ENCODE measurements at places on chromosomes 4 and X.

DNA sequence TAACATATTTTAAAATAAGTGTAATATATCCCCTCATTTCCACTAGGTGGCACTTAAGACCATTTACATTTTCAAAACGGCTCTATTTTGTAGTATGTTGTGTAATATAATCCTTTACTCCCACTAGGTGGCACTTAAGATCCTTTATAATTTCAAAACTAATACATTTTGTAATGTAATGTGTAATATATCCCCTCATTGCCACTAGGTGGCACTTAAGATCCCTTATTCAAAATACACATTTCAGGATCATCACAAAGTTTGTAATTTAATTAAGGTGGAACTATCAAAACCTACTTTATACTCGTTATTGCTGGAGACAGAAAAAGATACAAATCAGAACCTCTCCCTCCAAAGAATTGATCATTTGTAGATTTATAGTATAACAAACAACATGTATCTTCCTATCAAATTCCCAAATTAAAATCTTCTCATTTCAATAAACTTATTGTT is 132.5 kb downstream of the ARHGAP6 start:
- DNase-seq = no peak

DNA sequence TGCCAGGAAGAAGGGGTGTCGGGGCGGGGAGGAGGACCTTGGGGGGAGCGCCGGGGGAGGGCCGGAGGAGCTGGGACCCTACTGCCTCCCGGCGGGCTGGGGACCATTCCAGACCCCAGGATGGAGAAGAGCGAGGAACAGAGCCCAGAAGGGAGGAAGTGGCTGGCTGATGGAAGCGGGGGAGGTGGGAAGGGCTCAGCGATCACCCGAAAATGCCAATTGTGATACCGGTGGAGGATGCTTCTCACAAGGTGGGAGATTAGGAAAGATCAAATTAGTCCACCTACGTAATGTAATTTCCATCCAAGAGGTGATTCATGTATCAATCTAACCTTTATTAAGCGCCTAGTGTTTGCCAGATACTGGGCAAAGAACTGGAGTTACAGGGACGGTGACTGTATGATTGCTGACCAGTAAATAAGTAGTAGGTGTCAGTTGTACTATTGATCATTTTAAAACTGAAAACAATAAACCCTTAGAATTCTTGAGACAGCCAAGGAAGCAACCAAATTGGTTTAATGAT is 452 bp upstream of the RAI2 start:
- DNase-seq = no peak

DNA sequence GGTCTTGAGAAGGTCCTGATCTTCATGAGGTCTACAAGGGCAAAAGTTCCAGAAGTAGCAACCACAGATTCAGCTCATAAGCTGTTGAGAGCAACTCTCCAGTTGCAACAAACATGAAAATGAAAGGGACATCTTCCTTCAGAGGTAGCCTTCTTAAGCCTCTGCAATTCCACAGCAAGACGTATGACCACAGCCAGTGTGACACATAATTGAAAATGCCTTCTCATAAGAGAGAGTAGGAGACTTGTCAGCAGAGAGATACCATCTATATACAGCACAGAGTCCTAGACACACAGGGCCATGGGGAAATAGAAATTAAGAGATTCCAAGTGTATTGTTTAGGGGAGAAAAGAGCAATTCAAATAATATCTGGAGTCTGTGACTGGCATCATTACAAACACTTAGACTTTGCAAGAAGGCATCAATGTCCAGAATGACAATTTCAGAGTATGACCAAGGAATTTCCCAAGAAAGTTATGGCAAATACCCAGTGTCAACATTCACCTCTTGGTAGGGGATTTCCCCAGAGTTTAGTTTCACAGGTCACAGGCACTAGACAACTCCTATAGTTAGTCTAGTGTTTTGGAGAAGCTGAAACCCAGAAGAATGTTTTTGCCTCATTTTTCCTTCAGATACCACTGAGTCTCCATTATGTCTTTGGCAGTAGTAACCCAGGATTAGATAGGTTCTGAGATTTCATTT is 340.3 kb downstream of the ZNF674 start:
- DNase-seq = no peak

DNA sequence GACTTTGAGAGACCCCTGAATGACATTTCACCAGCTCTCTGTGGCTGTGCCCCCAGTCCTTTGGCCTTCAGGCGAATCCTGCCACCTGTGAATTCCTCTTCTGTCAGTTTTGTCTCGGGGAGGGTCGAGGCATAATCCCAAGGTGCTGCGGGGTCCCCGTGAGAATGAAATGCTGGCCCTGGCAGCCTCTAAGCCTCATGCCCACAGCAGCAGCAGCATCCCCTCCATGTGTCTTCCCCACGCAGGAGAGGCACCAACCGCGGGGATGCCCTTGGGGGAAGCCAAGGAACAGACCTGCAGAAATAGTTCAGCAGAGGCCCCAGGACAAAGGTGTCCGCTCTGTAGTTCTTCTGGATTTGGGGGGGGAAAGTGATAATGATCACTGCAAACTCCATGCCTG is 104.8 kb downstream of the PHKA2 start:
- DNase-seq = no peak

GRCh38 chrX:37745835-37746217 is 34.0 kb upstream of the CYBB start:
- no peak for DNase-seq

DNA sequence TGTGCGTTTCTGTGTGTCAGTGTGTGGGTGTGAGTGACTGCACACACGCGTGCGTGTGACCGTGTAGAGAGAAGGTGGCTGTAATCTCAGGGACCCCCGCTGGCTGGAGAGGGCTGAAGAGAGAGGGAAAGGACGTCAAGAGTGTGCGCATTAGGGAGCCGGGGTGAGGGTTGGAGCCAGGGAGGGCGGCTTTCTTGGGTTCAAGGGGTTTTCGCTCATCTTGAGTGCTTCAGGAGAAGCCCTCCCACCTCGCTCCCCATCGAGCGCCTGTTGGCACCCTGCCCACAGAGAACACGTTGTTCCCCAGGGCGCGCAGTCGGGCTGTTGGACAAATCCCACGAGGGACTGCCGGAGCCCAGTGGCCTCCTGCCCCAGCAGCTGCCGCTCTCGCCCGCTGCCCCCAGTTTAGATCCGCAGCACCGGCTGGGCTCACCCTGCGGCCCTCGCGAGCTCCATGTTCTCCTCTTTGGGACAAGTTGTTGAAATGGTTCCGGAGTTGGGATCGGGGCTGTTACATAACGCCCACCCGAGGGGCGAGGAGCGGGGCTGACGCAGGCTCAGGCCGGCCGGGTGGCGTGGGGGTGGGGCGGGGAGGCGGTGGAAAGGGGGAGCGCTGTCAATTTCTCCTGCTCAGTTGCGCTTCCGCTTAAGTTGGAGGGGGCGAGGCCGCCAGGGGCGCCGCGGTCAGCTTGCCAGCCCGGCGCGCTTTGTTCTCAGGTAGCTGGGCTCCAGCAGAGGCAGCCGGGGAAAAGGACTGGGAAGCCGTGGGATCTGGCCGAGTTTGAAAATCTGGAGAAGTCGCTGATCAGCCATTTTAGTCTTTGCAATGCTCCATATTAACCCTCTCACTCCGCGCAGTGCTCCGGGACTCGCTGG is 1.6 kb downstream of the GRIA2 start:
- no peak for DNase-seq

GRCh38 chr4:145840162-145840768 is 98.4 kb downstream of the ZNF827 start:
- peak; percentile 23 for DNase-seq

DNA sequence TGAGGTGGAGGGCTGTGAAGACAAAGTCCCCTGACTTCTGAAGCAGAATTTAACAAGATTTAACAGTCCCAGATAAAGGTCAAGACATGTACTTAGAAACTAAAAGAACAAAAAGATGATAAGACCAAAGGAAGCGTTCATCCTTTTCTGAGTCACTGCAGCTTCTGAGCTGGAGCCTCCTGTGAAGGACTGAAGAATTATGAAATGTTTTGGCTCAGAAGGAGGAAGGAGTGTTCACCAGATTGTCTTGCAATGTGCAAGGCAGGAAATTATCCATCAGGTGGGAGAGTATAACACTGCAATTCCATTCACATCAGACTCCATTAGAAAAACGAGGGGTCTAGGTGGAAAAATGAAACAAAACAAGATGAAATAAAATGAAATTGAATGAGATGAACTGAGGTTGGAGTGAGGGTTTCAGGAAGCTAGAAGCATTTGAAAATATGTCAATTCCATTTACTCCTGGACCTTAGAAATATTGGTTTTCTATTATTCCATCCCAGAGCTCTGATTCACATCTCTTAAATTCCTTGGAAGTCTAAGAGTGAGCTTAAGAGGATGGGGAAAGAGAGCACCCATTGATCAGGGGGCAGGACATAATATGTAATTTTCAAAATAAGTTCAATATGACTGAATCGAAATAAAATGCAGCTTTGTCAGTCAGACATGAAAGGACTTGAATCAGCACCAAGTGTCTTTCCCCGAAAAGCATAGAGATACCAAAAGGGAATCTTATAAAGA is 186.1 kb upstream of the LNX1 start:
- DNase-seq = no peak

DNA sequence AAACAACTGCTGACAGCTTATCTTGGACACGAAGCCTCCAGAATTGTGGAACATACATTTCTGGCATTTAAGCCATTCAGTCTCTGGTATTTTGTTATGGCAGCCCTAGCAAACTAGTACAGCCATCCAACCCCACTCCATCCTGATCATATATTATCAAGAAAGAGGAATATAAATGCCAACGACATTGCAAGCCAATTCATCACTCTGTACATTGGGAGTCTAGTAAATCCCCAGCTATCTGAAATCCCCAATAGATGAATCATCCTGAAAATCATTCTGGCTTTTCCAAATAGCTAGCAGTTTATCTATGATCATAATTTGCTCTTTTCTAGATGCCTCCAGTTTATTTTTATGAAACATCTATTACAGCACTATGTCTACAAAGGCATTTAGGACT is 41.1 kb downstream of the FRMD7 start:
- DNase-seq = no peak

GRCh38 chr4:127362686-127363085 is 270.1 kb upstream of the INTU start:
- DNase-seq = no peak

GRCh38 chrX:66012094-66012534 is 27.8 kb downstream of the VSIG4 start:
- no peak for DNase-seq

- no peak for DNase-seq
These were observed 291.1 kb downstream of the KLHL4 start for GRCh38 chrX:87808576-87809243.
